ENCODE measurements at places on chromosomes 1 and 21.
A peak's percentile ranks its signal among the peaks of the same experiment; 100 is the strongest.

- DNase-seq: no peak
Observed at GRCh38 chr1:223872308-223872901, 26.7 kb upstream of the TP53BP2 start.

DNA sequence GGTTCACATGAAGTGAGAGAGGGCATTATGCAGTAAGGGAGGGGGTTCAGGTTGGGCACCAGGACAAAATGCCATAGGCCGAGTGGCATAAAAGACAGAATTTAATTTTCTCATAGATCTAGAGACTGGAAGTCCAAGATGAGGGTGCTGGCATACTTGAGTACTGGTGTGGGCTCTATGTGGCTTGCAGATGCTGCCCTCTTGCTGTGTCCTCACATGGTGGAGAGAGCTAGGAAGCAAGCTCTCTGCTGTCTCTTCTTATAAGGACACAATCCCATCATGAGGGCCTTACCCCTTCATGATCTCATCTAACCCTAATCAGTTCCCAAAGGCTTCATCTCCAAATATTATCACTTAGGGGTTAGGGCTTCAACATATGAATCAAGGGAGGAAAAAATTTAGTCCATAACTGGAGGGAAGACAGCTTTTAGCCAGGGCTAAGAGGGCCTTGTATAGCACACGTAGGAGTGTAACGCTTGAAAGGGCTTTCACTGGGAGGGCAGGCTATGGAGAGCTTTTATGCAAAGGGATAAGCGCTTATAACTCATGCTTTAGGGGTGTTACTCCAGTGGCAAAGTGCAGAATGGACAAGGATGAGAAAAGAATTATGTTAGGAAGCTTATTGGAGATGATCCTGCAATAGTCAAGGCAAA, 64.5 kb downstream of the PLPPR5 start:
- no peak for DNase-seq

DNA sequence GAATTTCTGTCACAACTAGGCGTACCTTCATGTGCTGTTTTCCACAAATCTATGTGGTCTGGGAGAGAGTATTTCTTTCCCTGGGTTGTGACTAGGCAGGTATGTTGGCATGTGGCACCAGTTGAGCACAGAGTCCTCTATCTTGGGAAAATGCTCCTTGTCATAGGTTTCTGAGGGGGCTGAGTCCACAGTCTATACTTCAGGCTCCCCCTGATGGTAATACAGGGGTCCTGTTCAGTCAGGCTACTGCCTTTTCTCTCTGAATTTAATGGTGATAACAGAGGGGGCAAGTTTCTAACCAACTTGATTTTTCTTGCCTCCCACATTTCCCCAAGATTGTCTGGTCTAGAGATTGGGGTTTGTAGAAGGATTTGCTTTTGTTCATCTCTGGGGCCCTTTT, 35.8 kb downstream of the VANGL1 start:
- no peak for DNase-seq

- DNase-seq: no peak
Observed at GRCh38 chr1:65894738-65895605, 102.3 kb downstream of the PDE4B start.

GRCh38 chr1:71638081-71638766, 557.4 kb upstream of the ZRANB2 start:
- DNase-seq: peak; percentile 4

DNA sequence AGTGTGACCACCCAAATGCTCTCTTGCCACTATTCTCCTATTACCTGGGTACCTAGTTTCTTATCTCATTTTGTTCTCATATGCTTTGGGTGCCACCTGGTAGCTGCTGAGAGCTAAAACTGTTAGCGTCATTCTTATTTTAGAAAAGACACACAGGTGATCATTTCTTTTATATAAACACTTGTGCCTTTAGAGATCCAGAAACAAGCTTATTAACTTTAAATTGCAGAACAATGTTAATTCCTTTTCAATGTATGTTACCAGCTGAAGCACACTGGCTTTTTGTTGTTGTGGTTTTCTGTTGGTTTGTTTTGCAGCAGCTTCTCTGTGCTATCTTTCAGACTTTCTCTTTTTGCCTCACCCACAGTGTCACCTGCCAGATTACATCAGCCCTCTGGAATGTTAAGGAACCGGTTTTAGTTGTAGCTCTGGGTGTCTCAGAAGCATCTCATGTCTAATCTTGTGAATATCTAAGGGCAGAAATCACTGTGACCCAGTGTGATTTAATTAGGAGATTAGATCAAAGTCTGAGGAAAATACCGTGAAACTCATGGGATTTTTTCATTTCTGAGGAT, 43.4 kb upstream of the SLC19A2 start:
- peak; percentile 69 for DNase-seq

GRCh38 chr21:36841866-36842265, 124.6 kb downstream of the HLCS start:
- no peak for DNase-seq

DNA sequence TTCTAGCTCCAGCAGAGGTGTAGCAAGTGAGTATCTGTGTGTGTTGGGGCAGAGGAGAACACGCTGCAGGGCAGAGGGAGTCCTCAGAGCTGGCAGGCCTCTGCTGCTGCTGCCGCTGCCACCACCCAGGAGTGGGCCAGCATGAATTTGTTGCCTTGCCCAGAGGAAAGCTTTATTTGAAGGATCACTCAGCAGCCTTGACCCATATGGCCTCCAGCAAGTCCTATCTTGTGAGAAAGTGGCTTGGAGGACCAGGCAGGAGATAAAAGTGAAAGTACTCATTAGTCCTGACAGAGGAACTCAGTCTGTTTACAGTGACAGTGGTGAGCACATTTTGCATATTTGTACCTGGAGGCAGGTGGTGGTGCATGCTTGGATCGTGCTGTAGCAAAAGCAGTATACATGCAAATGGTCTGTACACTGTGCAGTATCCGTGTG, 3.1 kb downstream of the TRAF5 start:
- DNase-seq: no peak

DNA sequence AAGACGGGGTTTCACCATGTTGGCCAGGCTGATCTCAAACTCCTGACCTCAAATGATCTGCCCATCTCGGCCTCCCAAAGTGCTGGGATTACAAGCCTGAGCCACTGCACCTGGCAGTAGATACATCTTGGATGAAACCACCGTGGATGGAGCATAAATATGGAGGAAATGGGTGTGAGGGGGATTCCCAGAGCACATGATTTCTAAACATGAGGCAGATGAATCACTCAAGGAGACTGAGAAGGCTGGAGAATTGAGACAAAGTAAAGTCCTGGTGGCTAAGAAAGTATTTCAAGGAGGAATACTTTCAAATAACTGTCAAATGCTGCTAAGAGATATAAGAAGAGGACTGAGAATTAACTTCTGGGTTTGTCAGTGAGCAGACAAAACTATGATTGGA, 5.4 kb upstream of the PGBD5 start:
- peak; percentile 19 for DNase-seq

DNA sequence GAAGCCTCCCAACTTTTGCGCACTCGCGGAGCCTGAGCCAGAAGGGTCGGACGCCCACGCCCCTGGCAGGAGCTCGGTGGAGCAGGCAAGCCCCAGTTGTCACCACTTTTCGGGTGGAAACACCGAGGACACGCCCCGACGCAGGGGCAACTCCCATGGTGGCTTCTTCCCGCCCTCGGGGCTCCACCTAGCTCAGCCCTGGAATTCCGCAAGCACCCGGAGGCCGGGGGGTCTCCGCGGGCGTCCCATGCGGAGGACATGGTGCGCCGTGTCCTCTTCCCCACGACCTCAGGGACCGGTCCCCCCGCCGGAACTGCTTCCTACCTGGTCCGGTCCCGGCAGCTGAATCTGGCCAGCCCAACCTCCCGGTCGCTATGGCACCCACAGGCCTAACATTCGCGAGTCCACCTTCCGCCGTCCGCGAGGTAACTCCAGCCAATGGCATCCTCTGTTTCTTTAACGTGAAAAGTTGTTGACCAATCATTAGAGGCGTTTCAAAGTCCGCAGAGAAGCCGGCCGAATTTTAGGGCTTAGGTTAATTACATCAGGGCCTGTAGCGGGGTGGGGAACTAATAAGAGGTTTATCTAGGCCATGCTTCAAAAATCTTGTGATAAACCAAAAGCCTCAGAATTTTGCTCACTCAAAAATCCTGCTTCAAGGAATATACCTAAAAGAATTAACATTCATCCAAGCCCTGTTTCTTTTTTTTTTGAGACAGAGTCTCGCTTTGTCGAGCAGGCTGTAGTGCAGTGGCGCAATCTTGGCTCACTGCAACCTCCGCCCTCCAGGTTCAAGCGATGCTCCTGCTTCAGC, at the start of gene STPG1:
Gene STPG1 (minus strand): TSS at position 433 of the 814 bp plus-strand sequence. CDS start 12,394 bp downstream, outside the sequence.
- peak; percentile 48 for DNase-seq

- no peak for DNase-seq
Observed at GRCh38 chr1:245516284-245516759, 361.5 kb downstream of the KIF26B start.
